Stimulated activated CD4-positive, alpha-beta T cell treated with anti-CD3 and anti-CD28 coated beads, Interleukin-1b, Interleukin-23, amount 100 ng/mL, for 1 hour (primary cell): ENCODE measurements at places on chromosomes 5 and 9.

DNA sequence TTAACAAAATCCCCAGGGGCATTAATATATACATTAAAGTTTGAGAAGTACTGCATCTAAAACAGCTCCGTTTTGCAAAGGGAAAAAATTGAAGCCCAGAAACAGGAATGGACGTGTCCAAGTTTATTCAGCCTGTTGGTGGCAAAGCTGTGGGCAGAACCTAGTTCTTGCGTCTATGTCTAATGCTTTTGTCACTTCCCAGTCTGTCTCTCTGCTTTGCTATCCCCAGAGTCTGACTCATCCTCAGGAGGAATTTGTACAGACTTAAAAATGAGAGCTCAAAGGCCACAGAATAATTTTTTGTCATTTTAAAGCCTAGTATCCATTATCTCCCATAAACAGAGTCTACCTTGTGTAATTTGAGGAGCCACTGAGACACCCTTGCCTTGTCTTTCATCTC lies 330.9 kb upstream of the GRIA1 start:
- DNase-seq = no peak

- DNase-seq = no peak
Observed at GRCh38 chr5:127307868-127308267, 17.3 kb downstream of the MEGF10 start.

- no peak for DNase-seq
Observed at GRCh38 chr9:131449276-131449675, 53.4 kb upstream of the POMT1 start.

DNA sequence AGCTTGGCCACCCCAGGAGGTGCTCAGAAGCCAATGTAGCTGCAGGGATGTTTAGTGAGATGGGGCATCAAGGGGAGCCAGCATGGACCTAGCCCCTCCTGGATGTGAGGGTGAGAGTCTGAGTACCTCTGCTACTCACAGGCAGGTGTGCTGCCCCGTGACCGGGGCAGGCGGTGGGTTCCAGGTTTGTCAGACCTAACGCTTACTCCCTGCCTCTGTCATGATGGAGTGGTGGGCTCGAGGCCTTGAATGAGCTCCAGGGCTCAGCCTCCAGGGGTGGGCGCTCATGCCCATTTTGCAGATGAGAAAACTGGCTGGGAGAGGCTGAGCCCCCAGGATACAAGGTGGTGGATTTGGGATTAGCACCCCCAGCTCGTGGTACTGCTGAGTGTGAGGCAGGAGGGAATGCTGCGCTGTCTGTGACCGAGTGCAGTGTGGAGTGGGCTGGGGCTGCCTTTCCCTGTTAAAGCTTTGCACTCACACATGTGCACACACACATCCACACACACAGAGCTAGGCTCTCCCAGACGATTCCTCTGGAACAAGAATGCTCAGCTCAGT lies 1.5 kb downstream of the RXRA start:
- no peak for DNase-seq

DNA sequence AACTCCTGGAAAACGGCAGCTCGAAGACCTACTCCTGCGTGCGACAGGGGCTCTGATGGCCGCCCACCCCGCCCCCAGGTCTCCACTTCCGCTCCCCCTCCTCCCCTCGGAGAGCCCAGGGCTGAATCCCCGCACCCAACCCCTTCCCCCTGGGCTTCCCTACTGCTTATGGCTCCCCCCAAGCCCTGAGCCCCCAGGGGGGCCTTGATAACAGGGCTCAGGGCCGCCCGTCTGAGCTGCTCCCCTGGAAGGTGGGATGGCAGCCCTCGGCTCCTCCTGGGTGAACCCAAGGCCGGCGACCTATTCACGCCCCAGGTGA lies 30.4 kb downstream of the GLT6D1 start:
- no peak for DNase-seq

DNA sequence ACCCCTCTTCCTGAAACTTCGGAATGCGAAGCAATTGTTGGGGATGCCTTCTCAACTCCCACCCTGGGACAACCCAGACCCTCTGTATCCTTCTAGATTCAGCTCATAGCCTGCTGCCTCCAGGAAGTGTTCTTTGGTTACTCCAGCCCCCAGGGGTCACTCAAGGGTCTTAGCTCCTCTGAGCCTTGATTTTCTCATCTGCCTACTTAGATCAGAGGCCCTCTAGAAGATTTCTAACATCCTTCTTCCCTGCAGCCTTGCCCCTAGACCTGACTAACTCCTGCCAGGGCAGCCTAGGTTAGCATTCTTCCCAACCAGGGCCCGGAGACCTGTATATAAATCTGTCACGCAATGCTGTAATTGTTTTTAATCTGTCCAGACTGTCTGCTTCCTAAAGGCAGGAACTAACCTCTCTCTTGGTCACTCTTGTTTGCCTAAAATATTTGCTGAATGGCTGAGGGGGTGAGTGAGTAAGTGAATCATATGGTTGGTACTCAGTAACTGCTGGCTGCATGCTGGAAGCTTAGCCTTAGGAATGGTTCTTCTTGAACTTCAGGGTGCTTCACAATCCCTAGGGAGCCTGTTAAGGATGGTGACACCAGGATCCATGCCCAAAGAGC lies 8.2 kb downstream of the GALNT10 start:
- DNase-seq = no peak

DNA sequence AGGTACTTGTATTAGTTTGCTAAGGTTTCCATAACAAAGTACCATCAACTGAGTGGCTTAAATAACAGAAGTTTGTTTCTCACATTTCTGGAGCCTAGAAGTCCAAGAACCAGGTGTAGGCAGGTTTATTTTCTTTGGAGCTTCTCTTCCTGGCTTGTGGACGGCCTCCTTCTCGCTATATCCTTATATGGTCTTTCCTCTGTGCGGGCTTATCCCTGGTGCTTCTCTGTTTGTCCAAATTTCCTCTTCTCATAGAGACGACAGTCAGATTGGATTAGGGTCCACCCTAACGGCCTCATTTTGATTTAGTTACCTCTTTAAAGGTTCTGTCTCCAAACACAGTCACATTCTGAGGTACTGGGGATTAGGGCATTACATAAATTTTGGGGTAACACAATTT lies 88.3 kb downstream of the RMI1 start:
- no peak for DNase-seq

GRCh38 chr9:81264516-81264915 lies 424.8 kb downstream of the TLE1 start:
- DNase-seq = no peak

DNA sequence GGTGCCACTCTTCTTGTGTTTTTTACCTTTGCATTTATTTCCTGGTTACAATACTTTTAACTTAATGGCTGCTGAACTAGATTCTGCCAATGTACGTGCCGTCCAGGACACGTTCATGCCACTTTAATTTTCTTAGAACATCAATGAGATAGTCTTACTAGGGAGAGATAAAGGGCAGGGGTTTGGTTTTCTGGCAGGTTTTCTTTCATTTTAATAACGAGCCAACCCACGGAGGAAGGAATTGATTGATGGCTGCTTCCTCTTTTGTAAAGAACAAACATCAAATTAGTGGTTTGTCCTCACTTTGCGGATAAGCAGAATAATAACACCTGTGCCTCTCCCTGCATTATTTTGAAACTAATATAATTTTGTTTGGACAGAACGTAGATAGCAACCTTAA lies 135.7 kb downstream of the DOCK8 start:
- no peak for DNase-seq

DNA sequence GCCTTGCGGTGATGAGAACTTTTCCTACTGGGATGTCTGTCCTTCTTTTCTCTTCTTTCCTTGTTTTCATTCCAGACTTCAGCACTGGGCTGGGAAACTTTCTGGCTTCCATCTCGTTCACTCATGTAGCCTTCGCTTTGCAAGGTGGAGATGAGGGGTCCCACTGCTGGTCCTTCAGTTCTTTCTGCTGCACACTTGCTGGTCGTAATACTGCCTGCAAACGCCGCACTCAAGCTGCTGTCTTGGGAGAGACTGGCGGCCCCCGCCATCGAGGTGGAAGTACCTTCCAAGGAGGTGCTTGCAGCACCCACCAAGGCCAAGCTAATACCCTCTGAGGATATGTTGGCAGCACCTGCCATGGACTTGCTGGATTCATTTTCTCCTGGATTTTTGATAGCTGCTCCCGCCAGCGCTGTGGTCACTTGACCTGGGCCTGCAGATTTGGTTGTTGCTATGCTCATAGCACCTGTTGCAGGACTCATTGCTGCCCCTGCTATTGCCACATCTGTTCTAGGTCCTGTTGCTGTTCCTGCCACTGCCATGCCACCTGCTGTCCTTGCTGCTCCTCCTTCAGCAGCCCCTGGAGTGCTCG lies 3.0 kb downstream of the GARIN3 start:
- no peak for DNase-seq

DNA sequence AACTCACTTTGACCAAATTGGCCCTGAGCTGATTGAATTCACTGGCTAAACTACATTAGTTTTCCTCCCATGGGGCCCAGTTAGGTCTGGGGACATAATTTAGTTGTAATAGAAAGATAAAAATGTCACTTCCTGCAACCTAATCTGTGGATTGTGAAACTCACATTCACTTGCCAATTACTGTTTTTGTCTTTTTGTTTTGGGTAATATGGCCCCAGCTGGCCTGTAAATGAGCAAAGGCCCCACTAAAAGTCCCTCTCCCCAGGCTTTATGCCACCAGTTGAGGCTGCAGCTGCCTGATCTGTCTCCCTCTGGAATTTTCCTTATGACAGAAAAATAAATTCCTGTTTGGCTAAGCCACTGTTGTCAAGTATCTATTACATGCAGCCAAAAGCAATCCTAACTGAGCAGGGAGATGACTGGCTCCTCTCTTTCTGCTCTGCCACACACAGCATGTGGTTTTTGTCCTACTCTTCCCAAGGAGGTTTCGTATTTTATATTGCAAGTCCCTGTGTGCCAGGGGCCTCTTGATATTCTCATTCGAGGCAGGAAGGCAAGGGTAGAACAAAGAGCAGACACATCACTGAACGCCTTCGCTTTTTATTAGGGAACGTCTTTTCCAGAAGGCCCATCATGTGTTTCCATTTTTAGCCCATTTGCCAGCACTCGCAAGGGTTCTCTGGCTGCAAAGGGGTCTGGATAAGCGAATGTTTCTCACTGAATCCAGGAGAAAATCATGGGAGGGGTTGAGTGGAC lies 24.1 kb upstream of the SLC25A48 start:
- no peak for DNase-seq

- DNase-seq = no peak
Observed at GRCh38 chr5:52043137-52043536, 659.9 kb downstream of the ISL1 start.

DNA sequence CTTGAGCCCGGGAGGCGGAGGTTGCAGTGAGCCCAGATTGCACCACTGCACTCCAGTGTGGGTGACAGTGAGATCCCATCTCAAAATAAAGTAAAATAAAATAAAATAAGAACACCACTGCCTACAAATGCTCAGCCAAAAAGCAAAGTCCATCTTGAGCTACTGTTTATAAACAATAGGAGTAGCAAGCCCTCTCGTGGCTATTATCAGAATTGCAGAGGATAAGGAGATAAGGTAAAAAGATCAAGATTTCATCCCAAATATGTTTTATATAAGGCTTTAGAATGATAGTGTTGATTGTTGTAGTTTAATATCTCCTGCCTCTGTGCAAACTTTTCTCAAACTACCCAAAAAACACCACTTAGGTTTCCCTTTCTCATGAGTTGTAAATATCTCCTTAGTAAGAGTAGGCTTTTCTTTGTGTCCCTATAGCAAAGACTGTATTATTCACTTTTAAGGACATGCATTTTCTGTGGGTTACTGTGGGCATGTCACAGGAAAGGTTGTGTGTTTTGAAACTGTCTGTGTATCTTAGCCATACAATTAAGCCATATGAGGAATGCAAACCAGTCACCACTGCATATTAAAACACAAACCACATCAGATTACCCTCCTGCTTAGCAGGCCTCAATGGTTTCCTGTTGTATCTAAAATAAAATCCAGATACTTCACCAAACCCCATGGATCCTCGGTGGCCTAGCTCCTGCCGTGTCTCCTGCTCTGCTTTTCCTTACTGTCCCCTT lies 31.8 kb upstream of the CKS2 start:
- DNase-seq = no peak

DNA sequence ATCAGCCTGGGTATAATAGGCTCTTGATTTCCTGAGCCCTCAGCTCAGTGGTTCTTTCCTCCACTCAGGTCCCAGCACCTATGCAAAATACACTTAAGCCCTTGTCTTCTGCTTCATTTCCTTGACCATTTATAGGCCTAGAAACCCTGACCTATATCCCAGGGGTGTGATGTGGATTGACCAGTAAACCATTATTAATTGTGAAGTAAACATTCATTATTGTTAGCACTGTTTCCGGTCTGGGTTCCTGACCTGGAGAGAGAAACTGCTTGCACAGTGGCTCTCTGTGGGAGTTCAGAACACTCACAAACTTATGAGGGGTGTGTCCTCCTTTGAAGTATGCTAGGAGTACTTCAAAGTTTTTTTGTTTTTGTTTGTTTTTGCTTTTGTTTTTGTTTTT lies 19.6 kb upstream of the TOMM5 start:
- no peak for DNase-seq

GRCh38 chr9:107513464-107514100 lies 24.0 kb upstream of the KLF4 start:
- DNase-seq = no peak

- no peak for DNase-seq
Observed at GRCh38 chr9:82284758-82285157, 296.2 kb downstream of the SPATA31D1 start.

GRCh38 chr9:30201024-30201423 lies 2183.4 kb upstream of the ACO1 start:
- no peak for DNase-seq

- DNase-seq = peak; percentile 32
Observed at GRCh38 chr9:120619751-120620655, 40.0 kb upstream of the CDK5RAP2 start.

DNA sequence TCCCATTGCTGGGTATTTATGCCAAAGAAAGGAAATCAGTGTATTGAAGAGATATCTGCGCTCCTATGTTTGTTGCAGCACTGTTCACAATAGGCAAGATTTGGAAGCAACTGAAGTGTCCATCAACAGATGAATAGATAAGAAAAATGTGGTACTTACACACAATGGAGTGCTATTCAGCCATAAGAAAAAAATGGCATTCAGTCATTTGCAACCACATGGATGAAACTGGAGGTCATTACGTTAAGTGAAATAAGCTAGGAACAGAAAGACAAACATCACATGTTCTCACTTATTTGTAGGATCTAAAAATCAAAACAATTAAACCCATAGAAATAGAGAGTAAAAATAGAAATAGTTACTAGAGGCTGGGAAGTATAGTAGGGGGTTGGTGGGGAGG lies 1133.1 kb upstream of the ACO1 start:
- no peak for DNase-seq

DNA sequence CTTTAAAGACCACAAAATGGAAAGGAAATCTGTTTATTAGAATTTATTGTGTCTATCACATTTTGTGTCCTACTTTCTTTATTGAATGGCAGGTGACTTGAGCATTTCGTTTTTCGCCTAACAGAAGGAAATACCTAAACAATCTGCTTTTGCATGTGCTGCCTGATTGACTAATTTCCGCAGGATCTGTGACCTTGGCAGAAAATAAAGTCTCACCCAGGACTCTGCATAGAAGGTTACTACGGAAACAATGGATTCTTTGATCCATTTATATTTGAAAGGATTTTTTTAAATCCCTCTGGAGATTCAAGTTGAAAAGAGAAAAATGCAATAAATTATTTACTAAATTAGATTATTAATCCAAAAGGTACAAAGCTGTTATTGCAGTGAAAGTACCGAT lies 61.0 kb upstream of the CAST start:
- no peak for DNase-seq

GRCh38 chr5:126695091-126695490 lies 81.8 kb upstream of the LMNB1 start:
- no peak for DNase-seq

- no peak for DNase-seq
Observed at GRCh38 chr5:150302301-150303069, at the start of gene ARSI. Gene ARSI (minus strand): TSS chr5:150302905. CDS start chr5:150302373, 532 bp downstream.

- DNase-seq = no peak
Observed at GRCh38 chr9:19201899-19202891, 28.3 kb upstream of the DENND4C start.
